ENCODE measurements at places on chromosomes 13 and 19. TPM values are rescaled to one million over a fixed set of nuclear protein-coding genes. Genes with fewer than 3 reads are reported as not detected.

The PSG7 gene
- not detected for total RNA-seq

GRCh38 chr13:30698488-30699005 is 36.8 kb upstream of the ALOX5AP start:
- no peak overlapping the region for H3K27ac ChIP-seq
- peaks cover 15% of the 10 kb centered on the region for H3K27me3 ChIP-seq
- peaks cover 15% of the 10 kb centered on the region for H3K4me1 ChIP-seq
- no peak overlapping the region for H3K4me3 ChIP-seq
- H3K36me3 ChIP-seq: no peaks in the 10 kb centered on the region

- H3K27me3 ChIP-seq: peaks cover 1% of the 10 kb centered on the region
- H3K4me3 ChIP-seq: no peak overlapping the region
- no peaks in the 10 kb centered on the region for H3K4me1 ChIP-seq
- H3K27ac ChIP-seq: no peak overlapping the region
- DNase-seq: no peak
Measured at GRCh38 chr19:21260164-21260847, 68.9 kb downstream of the ZNF708 start.

The IQCN gene
- total RNA-seq: 0.36 TPM

The TSSK6 gene
- total RNA-seq: 4.7 TPM

The TLE5 gene
- 426 TPM for total RNA-seq

The DZIP1 gene
- total RNA-seq: 0.17 TPM

DNA sequence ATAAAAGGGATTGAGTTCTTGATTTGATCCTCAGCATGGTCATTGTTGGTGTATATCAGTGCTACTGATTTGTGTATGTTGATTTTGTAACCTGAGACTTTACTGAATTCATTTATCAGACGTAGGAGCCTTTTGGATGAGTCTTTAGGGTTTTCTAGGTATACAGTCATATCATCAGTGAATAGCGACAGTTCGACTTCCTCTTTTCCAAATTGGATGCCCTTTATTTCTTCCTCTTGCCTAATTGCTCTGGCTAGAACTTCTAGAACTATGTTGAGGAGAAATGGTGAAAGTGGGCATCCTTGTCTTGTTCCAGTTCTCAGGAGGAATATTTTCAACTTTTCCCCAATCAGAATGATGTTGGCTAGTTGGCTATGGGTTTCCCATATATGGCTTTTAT is 27.0 kb downstream of the POMP start:
- H3K27me3 ChIP-seq: no peaks in the 10 kb centered on the region
- DNase-seq: no peak
- no peak overlapping the region for H3K27ac ChIP-seq
- peaks cover 3% of the 10 kb centered on the region for H3K36me3 ChIP-seq
- no peaks in the 10 kb centered on the region for H3K4me1 ChIP-seq

DNA sequence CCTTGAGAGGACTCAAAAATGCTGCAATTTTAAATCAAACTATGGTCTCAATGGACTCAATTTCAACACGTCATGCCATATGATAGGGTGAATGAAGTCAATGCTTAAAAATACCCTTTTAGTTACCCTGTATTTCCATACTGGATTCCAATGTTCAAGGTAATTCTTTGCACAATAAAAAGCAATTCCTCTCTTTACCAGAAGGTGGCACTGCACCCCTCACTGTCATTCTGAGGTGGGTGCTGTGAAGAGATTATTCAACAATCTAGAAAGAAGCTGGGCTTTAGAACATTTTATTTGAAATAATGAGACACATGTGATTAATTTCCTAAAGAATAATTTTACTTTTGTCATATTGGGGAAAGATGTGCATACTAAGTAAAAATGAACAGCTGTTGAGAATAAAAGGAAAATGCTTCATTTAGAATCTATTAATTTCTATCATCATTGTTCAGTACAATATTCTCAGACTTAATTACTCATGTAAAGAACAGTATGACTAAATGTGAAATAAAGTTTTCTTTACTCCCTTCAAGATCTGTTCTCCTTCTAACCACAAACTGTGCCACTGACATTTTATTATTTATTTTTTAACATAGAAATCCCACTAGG is 789.1 kb downstream of the GPC5 start:
- no peaks in the 10 kb centered on the region for H3K36me3 ChIP-seq
- H3K27me3 ChIP-seq: peaks cover 2% of the 10 kb centered on the region
- H3K27ac ChIP-seq: no peak overlapping the region
- DNase-seq: no peak
- H3K4me1 ChIP-seq: no peaks in the 10 kb centered on the region
- H3K4me3 ChIP-seq: no peak overlapping the region

DNA sequence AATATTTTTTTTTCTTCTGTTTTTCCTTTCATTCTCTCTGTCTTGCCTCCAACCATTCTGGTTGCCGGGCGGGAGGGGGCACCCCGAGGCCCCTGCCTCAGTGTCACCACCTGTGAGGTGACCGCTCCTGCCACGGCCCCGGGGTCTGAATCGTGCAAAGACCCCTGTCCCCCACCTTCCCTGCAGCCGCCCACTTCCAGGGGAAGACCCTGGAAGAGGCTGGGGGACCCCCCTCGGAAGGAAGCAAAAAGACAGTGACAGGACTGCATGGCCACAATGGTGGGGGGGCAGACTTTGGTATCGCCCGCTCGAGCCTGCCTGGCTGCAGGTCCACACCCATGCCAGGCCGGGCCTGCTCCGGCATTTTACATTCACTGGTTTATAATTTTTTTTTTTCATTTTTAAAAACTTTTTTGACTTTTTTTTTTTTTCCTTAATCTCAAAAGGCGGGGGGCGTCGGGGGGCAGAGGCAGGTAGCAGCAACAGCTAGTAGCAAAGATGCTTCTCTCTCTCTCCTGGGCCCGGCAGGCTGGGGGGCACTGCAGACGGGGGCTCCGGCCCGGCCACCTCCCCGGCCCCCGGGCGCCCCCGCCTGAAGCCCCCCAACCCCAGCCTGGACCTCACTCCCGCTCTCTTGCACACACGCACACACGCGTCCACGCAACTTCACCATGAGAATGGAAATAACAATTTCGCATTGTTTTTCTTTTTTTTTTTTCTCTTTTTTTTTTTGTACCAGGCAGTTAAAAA is 22.6 kb downstream of the ZBTB7A start:
- no peaks in the 10 kb centered on the region for H3K27me3 ChIP-seq
- no peak overlapping the region for H3K4me3 ChIP-seq
- H3K36me3 ChIP-seq: peaks cover 7% of the 10 kb centered on the region
- H3K27ac ChIP-seq: no peak overlapping the region
- no peak for DNase-seq

DNA sequence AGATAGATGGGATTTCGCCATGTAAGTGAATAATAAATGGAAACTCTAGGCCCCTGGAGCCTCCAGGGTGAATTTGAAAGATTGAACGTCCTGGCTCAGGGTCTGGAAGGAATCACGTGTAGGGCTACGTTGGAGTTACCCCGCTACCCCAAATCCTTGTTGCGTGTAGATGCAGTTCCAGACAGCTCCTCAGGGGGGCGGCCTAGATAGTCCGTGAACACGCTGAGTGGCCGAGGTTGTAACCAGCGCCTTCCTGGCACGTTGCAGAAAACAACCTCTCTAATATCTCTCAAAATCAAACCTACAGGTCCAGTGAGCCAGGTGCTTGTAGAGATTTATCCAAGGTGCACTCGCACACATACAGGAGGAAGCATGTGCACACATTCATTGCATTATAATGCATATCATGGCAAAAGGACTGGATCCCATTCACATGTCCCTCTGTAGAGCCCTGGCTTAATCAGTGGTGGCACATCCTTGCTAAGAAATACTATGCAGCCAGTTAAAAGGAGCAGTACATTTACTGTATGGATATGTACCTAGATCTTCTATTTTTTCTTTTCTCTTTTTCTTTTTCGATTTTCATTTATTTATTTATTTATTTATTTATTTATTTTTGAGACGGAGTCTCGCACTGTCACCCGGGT is 2.5 kb upstream of the KEAP1 start:
- H3K27me3 ChIP-seq: no peaks in the 10 kb centered on the region
- peaks cover 5% of the 10 kb centered on the region for H3K36me3 ChIP-seq
- peak overlapping the region; percentile 7 for H3K27ac ChIP-seq
- peak; percentile 90 for DNase-seq

DNA sequence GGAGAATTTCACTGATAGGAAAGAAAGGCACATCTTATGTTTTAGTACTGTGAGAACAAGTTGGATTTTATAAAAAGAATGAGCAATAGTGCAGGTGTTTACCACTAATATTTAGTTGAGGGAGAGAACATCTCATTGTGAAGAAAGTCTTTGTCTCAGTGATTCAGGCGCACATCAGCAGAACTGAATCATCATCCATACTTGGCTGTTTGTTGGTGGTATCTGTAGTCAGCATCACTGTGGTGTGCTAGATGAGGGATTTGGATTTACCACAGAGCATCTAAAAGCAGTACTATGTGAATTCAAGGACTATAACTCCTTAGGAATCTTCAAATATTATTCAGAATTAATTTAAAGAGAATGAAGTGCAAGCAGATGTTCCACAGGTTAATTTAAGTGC is 1380.5 kb upstream of the ATXN8OS start:
- no peaks in the 10 kb centered on the region for H3K27me3 ChIP-seq
- no peak overlapping the region for H3K4me3 ChIP-seq
- no peak for DNase-seq
- H3K27ac ChIP-seq: no peak overlapping the region
- no peaks in the 10 kb centered on the region for H3K4me1 ChIP-seq

DNA sequence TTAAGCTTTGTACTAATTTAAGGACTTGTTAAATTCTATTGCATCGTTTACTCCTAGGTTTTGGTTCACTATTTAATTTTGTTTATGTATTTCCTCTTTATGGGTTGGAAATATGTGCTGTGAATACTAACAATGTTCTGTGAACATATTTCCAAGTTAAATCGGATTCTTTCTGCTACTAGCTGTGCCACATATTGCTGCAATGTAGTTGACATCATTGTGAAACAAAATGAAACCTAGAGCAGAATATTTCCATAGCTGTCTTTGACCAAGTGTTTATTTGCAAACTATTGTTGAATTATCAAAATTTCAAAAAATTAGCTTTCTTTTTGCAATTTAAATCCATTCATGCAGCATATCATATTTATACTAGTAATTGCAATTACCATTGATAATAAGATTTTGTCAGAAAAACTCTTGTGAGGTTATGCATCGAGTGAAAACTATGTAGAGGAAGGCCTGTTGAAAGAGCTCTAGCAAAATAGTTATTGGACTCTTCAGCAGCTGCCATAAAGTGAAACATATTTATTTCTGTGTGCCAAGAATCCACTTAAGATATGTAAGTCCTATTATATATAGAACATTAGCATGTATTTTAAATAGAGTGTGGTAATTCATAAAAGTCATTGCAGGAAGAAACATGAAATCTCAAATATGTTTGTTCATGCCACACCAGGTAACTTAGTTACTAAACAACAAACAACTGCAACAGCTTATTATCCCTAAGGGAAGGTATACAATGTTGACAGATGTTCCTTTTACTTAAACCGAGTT is 575.1 kb downstream of the SLITRK6 start:
- H3K4me3 ChIP-seq: no peak overlapping the region
- no peaks in the 10 kb centered on the region for H3K36me3 ChIP-seq
- H3K27ac ChIP-seq: no peak overlapping the region
- DNase-seq: no peak

GRCh38 chr13:43346427-43346826 is 323.0 kb downstream of the DNAJC15 start:
- no peak overlapping the region for H3K4me3 ChIP-seq
- H3K27ac ChIP-seq: no peak overlapping the region

GRCh38 chr13:50629497-50629896 is 214.0 kb downstream of the DLEU7 start:
- no peak for DNase-seq
- H3K27me3 ChIP-seq: peaks cover 3% of the 10 kb centered on the region
- no peaks in the 10 kb centered on the region for H3K4me1 ChIP-seq
- no peaks in the 10 kb centered on the region for H3K36me3 ChIP-seq

GRCh38 chr13:40631605-40632004 is 34.8 kb downstream of the FOXO1 start:
- DNase-seq: no peak
- H3K27ac ChIP-seq: peak overlapping the region; percentile 65
- H3K4me1 ChIP-seq: peaks cover 82% of the 10 kb centered on the region

GRCh38 chr19:10503002-10503789 is at the start of gene KEAP1:
TSS of gene KEAP1 (minus strand) at chr19:10503356. CDS start at chr19:10500033, 3,323 bp downstream.
- no peaks in the 10 kb centered on the region for H3K27me3 ChIP-seq
- H3K4me1 ChIP-seq: peaks cover 35% of the 10 kb centered on the region
- peak within 1 kb of the TSS; percentile 91 for H3K27ac ChIP-seq
- peaks cover 21% of the 10 kb centered on the region for H3K36me3 ChIP-seq
- DNase-seq: peak; percentile 40
- peak within 1 kb of the TSS; percentile 90 for H3K4me3 ChIP-seq

- peaks cover 62% of the 10 kb centered on the region for H3K4me1 ChIP-seq
- peak overlapping the region; percentile 69 for H3K27ac ChIP-seq
- H3K36me3 ChIP-seq: peaks cover 1% of the 10 kb centered on the region
- no peaks in the 10 kb centered on the region for H3K27me3 ChIP-seq
Measured at GRCh38 chr19:42129399-42130253, 2.6 kb downstream of the POU2F2 start.

DNA sequence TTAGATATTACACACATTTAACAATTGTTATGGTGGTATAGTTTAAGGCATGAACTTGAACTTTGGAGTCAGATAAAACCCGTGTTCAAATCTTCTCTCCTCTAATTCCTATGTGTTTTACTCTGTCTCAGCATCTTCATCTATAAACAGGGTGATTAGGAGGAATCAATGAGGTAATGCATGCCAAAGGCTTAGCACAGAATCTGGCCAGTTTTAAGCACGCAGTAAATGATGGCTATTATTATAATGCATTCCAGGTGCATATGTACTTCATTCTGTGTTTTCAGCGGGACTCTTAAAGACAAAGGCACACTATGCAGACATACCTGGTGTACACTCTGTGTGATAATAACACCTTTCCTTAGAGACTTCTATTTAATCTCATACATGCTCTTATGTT is 88.0 kb upstream of the FRY start:
- H3K4me3 ChIP-seq: no peak overlapping the region
- H3K27me3 ChIP-seq: no peaks in the 10 kb centered on the region
- no peaks in the 10 kb centered on the region for H3K4me1 ChIP-seq
- DNase-seq: no peak

The FGF22 gene
- total RNA-seq: 0.14 TPM

The NKG7 gene
- 140 TPM for total RNA-seq

DNA sequence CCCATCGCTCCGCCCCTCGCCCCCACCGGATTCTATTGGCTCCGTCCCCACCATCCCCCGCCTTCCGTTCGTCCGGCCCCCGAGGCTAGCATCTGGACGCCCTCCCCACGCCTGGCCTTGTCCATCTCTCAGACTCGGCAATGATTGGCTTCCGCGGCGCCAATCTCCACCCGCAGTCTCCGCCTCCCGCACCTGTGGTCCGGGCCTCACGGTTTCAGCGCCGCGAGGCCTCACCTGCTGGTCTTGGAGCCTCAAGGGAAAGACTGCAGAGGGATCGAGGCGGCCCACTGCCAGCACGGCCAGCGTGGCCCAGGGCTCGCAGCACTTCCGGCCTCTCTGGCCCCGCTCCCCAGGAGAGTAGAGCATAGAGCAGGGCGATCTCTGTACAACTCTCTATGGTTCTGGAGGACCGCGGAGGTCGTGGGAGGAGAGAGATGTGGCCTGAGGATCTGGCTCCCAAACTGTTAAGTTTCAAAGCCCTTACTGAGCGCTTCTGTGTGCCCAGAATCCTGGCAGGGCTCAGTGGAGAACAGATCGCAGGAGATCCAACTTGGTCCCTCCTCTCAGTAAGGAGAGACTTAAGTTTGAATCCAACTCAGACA is at the start of gene ERCC1:
Gene ERCC1 (minus strand): TSS at position 329 of the 602 bp plus-strand sequence. CDS start 543 bp downstream, outside the sequence.
- H3K27ac ChIP-seq: peak within 1 kb of the TSS; percentile 88
- peaks cover 54% of the 10 kb centered on the region for H3K4me1 ChIP-seq

- peaks cover 8% of the 10 kb centered on the region for H3K4me1 ChIP-seq
- H3K27ac ChIP-seq: no peak overlapping the region
- H3K27me3 ChIP-seq: peaks cover 34% of the 10 kb centered on the region
- DNase-seq: peak; percentile 44
- no peak overlapping the region for H3K4me3 ChIP-seq
- H3K36me3 ChIP-seq: no peaks in the 10 kb centered on the region
Measured at GRCh38 chr13:23159205-23159759, 21.5 kb upstream of the SGCG start.
